ENCODE measurements at places on chromosomes 1 and 21. TPM values are rescaled to one million over a fixed set of nuclear protein-coding genes. Genes with fewer than 3 reads are reported as not detected.
A peak's percentile ranks its signal among the peaks of the same experiment; 100 is the strongest.

GRCh38 chr1:218139761-218140160, 145.3 kb upstream of the RRP15 start:
- DNase-seq = no peak

DNA sequence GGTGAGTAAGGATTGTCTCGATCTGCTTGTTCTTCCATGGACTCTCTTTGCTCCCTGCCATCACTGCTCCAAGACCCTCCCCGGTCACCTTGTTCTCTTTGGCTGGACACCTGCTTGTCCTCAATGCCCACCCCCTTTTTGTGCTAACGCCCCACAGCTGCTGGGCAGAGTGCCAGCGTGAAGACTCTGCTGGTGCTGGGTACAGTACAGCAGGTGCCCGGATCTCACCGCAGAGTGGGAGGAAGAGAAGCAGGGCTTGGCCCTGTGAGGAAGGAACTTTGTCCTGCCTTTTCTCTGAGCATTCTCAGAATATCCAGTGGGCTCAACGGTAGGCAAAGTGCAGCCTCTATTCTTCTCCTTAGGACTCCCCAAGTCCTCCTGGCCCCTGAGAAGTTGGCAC, 90.1 kb downstream of the PLXNA2 start:
- DNase-seq = no peak

The IFNLR1 gene
- 3.3 TPM for total RNA-seq

The CFHR5 gene
- total RNA-seq = not detected

The LCE1A gene
- total RNA-seq = not detected

GRCh38 chr1:108194051-108194450, 6.1 kb downstream of the SLC25A24 start:
- no peak for DNase-seq

DNA sequence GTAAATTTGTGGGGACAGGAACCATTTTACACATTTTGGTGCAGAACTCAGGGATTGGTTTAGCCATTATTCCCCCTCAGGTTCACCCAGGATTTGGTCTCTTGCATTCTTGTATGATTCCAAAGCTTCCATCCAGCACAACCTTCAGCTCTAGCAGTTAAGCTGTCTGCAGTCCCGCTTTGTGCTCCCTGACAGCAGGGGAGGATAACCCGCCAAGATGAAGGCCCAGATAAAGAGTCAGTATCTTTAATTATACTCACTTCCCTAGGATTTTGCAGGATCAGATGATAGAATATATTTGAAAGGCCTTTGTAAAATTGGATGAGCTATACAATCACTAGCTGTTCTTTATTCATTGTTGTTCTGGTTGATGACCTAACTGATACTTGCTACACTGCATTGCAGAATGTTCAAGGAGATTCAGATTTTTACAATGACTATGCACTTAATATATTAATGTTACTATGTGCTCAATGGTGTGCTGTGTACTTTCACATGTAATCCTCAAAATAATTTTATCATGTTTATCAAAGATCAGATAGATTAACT, 49.8 kb downstream of the SLC16A1 start:
- peak; percentile 16 for DNase-seq

The IL10 gene
- total RNA-seq = not detected

The SLC5A3 gene
- 31.8 TPM for total RNA-seq

The ZSWIM5 gene
- 5.8 TPM for total RNA-seq

DNA sequence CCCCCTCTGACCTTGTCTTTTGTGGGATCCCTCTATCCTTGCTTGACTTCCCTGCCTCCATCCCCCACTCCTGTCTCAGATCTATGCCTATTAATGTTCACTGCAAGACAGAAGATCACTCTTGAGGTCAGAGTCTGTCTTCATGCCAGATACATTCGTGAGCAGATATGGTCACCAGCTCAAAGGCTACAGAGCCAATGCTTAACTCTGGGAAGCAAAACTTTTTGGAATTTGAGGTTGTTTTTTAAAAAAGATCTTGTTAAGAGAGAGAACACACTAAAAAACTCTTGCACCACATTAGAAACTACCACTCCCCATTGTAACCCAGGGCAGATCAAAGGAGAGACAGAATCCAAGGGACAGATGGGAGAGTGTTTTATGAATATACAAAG, 17.1 kb upstream of the A3GALT2 start:
- no peak for DNase-seq

The EFCAB14 gene
- total RNA-seq = 44.7 TPM

The TSPAN2 gene
- total RNA-seq = 19.7 TPM

Measured in neural progenitor cell (in vitro differentiated cells).